ENCODE measurements at places on chromosomes 2 and 18.

GRCh38 chr2:53854678-53855077 lies 5.1 kb downstream of the GPR75 start:
- DNase-seq = no peak

DNA sequence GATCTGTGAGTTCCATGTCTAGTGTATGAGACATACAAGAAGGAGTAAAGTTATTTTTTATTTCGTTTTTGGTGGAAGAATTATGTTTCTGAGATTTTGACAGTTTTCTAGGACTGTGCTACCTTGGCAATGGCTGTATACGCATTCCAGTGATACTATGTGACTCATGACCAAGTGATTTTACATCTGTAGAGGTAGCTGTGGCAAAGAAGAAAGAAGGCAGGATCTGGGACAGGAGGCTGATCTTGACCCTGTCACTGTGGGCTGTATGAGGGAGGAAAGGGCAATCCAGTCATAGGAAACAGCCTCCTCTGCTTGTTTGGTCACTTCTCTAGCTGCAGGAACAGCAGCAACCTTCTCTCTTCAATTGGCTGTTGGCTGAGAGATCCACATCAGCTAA lies 44.0 kb upstream of the PDCL3 start:
- DNase-seq = peak; percentile 55

- no peak for DNase-seq
These were observed 95.8 kb upstream of the MAP4K3 start for GRCh38 chr2:39532933-39533332.

- no peak for DNase-seq
These were observed 1910.7 kb upstream of the LRRTM1 start for GRCh38 chr2:82215212-82215611.

DNA sequence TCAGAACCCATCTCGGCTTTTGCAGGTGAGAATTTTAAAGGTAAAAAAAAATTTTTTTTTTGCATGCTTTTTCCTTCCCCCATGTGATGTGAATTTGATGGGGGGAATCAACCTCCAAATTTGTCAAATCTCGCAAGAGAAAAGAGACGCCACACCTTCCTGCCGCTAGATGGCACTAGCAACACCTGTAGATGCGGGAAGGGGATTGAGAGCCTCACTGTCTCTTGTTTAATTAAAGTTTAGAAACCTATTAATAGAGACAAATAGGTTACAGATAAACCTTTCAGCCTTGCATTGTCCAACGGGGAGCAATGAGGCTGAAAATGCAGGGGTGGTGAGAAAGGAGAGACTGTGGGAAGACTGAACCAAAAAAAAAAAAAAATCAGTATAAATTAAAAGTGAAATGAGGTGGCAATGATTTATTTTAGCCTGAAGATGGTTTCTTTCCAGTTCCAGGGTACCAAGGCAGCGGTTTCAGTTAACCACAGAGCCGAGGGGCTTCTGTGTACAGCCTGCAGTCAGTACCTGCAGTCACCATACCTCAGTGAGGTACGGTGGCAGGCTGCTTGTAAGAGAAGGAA lies 84.6 kb downstream of the NRP2 start:
- peak; percentile 53 for DNase-seq
